ENCODE measurements at places on chromosomes 4 and X.

DNA sequence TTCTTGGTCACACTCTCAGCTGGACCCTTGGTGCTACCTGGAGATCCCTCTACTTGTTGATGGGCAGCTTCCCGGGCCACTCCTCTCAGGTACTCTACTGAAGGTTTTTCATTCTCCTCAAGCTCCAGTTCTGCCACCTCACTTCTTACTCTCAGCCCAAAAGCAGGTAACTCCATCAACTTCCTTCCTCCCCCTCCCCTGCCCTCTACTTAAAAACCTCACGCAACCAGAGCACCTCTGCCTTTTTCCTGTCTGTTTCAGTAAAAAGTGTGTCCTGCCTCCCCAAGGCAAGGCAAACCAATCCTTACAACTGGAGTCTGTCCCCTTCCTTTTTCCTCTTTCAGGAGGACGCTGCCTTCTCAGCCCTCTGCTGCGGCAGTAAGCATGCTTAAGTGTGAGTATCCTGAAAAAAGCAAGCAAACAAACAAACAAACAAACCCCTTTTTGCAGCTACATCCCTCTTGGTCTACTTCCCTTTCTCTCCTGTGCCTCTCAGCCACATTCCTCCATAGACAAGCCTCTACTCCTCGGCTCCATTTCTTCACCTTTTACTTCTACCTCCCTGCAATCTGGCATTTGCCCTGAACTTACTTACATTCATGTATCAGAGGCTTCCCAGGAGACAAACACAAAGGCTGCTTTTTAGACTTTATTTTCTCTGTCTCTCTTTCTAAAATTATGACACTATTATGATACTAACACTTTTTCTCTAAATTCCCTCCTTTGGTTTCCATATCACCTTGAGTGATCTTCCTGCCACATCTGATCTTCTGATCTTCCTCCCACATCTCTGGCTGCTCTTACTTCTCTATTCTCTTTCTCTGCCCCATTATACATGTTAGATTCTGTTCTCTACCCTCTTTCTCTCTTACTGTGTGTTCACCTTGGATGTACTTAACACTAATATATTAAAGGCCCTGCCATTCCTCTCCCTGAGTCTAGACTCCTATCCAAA, 5.4 kb downstream of the ALPK1 start:
- no peak for DNase-seq

- DNase-seq: no peak
Observed at GRCh38 chrX:122475306-122475705, 708.8 kb upstream of the GRIA3 start.

DNA sequence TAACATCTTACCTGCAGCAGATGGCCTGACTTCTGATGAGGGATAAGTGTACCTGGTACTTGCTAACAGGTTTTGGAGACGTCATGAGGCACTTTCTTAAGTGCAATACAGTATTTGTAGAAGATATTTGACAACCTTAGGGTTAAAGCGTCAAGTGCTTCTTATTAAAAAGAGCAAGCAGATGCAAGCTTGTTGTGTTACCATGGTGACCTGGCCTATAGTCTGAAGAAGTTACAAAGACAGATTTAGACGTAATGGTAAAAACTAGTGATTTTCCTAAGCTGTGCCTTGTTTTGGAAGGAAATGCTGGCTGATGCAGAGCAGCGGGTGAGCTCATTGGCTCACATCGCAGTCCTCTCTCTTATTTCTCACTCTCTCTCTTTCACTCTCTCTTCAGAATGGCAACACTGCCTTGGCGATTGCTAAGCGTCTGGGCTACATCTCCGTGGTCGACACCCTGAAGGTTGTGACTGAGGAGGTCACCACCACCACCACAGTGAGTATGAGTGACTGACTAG, 243.6 kb downstream of the ANK2 start:
- DNase-seq: no peak

GRCh38 chrX:135596495-135596894, 76.0 kb downstream of the INTS6L start:
- DNase-seq: peak; percentile 61

- DNase-seq: no peak
Observed at GRCh38 chr4:37130465-37130864, 114.1 kb upstream of the NWD2 start.

DNA sequence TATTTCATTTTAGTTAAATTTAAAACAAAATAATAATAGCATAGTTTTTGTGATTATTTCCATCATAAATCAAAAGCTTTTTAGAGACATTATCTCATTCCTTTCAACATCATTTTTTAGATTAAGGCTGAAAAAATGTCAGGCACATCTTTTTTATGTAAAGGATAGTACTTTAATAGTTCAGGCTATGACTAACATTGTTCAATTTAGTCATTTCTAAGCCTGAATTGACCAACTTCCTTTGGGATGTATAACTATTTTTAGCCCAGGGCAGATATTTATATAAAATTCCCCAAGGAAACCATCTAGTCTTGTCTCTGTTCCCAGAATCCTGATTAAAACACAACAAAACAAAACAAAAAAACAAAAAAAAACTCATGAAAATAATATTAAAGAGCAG, 145.6 kb upstream of the PCDH18 start:
- DNase-seq: no peak

DNA sequence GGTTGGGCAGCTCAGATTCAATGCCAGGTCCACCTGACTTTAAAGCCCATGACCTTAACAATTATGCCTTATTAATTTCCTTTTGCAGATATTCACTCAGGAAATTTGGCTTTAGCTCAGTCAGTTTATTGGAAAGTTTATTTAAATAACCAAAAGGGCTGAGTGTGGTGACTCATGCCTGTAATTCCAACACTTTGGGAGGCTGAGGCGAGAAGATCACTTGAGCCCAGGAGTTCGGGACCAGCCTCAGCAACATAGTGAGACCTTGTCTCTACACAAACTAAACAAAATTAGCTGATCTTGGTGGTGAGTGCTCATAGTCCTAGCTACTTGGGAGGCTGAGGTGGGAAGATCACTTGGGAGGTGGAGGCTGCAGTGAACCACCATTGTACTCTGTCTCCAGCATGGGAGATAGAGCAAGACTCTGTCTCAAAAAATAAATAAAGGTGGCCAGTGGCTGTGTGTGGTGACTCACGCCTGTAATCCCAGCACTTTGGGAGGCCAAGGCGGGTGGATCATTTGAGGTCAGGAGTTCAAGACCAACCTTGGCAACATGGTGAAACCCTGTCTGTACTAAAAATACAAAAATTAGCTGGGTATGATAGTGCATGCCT, 43.3 kb downstream of the RHOH start:
- no peak for DNase-seq

DNA sequence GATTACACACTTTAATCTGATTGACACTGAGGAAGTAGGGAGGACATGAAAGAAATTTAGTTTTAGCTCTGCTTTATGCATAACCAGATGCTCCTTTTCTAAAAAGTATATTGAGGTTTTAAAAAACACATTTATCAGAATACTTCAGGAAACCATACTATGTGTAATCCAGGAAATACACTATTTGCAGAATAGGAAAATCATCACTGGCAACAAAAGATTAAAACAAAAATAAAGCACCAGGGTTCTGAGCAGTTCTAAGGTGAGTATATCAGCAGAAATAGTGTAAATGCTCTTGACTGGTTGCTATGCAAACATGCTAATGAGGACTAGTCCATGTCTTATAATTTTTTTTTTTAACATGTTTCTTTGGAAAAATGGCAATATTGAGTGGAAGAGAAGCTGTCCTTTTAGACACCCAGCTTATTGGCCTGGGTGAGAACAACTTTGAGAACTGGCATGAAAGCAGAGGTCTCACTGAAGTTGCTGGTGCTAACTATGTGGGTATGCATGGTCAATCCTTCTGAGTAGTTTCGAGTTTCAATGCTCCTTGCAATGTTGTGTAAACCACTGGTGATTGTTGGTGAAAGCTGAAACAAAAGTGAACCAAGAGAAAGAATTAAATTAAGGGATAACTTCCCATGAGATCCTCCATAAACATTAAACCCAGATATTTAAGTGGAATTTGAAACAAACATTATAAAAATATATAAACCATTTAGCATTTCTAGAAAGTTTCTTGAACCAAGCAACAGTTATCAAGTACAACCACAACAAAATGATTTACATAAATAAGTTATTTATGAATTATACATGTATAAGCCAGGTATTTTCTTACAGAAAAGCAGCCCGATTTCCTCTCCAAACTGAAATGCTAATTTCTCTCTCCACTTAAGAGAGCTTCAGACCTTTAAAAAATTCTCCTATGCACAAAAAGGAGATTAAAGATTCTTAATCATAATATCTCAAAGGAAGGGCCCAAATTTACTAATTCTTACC, 20.4 kb upstream of the SCD5 start:
- DNase-seq: no peak

Measured in SK-N-DZ (cell line).